ENCODE measurements at places on chromosomes 4 and X. TPM values are rescaled to one million over a fixed set of nuclear protein-coding genes. Genes with fewer than 3 reads are reported as not detected.

DNA sequence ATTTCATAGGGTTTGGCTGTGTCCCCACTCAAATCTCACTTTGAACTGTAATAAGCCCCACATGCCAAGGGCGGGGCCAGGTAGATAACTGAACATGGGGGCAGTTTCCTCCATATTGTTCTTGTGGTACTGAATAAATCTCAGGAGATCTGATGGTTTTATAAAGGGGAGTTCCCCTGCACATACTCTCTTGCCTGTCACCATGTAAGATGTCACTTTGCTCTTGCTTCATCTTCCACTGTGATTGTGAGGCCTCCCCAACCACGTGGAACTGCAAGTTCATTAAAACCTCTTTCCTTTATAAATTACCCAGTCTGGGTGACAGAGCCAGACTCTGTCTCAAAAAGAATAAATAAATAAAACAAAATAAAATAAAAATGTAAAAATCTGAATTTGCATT is 95.9 kb downstream of the PDS5A start:
- no peak for DNase-seq

Gene CTSO
- polyA plus RNA-seq, result 20.6 TPM

Gene PPP1R2C
- not detected for polyA plus RNA-seq

Gene LPAR4
- polyA plus RNA-seq, result 1.3 TPM

- no peak for DNase-seq
Measured at GRCh38 chrX:19659929-19660328, 144.6 kb upstream of the MAP3K15 start.

DNA sequence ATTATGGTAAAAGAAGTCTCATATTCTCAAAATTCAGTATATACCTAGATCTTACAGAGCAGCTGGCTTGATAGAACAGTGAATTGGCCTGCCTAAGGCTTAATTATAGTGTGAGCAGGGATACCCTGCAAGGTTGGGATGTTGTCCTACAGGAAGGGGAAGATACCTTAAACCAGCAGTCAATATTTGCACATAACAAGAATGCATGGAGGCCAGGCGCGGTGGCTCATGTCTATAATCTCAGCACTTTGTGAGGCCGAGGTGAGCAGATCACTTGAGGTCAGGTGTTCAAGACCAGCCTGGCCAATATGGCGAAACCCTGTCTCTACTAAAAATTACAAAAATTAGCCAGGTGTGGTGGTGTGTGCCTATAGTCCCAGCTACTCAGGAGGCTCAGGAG is 58.7 kb upstream of the ABCG2 start:
- no peak for DNase-seq

DNA sequence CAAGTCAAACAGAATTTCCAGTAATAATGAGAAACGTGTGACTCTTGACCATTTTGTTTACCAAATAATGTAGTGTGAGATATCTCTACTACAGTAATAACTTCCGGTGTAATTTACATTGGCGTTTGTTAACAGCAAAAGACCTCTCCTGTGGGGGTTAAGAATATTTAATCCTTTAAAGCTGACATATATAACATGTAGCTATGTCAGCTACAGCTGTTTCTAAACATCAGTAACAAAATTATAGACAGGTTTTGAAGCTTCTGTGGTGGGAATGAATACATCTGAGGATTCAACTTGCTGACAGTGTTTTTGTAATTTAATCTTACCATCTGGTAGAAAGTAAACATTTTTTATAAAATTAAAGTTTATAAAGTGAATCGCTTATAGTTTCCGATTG is 73.6 kb upstream of the TENM3 start:
- no peak for DNase-seq

Gene P2RY4
- not detected for polyA plus RNA-seq

GRCh38 chr4:46211406-46211805 is 87.6 kb upstream of the GABRG1 start:
- no peak for DNase-seq

- DNase-seq, result peak; percentile 78
Measured at GRCh38 chrX:40105835-40106675, 8.3 kb upstream of the BCOR start.
